ENCODE measurements at places on chromosomes 16 and 17.
A peak's percentile ranks its signal among the peaks of the same experiment; 100 is the strongest.

- peak; percentile 88 for DNase-seq
Observed at GRCh38 chr17:2416010-2416734, 15.3 kb upstream of the MNT start.

DNA sequence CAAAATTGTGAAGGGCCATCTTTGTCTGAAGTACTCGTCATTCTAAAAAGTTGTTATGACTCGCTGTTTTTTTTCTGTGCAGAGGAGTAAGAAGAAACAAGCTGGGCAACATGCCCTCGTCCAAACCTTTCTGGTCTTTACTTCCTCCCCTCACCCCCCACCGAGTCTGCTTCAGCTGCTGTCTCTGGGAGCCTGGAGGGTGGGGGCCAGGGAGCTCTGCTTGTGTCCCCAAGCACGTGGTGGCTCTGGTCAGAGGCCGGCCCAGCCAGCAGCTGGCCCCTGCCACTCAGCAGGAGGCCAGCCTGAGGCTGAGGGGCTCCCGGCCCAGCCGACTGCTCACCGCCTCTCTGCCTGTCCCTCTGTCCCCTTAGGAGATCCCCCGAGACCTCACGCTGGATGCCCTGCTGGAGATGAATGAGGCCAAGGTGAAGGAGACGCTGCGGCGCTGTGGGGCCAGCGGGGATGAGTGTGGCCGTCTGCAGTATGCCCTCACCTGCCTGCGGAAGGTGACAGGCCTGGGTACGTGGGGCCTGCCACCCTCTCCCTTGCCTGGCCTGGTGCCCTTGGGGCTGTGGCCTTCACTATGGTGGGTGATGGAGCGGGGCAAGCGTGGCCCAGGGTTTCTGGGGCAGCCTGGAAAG, 53.7 kb upstream of the LGALS9 start:
- DNase-seq = no peak

- DNase-seq = no peak
Observed at GRCh38 chr17:57699751-57700219, 45.3 kb downstream of the CCDC182 start.

- DNase-seq = peak; percentile 14
Observed at GRCh38 chr17:50261051-50261915, 13.0 kb upstream of the TMEM92 start.

DNA sequence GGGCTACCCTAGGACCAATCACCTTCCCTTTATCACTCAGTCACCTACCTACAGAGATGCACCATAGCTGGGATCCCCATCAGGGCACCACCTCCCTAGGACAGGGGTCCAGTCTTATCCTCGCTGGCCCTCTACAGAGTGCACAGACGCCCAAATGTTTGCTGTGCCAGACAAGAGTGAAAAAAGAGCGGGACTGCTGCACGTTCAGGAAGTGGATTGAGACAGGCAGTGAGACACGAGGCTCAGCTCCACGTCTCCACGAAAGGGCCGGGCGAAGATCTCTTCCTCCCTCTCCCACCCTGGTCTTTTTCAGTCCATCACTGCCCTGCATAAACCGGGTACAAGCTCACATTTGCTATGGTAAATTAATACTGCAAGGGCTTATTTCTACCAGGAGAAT, 95.5 kb downstream of the ZFHX3 start:
- no peak for DNase-seq

DNA sequence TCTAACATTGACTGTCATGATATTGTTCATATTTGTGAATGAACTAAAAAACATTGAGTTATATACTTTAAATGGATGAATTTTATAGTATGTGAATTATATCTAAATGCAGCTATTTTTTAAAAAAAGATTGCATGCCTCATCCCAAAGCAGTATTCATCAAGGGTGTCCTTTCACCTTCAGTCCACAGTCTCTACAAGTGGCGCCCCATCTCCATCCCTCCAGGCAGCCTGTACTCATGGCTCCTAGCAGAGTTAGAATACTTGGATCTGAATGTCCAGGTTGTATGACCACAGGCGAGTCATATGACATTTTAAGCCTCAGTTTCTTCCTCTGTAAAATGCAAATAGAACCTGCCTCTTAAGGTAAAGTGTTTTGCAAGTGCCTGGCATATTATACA, 69.8 kb downstream of the TMEM100 start:
- no peak for DNase-seq

DNA sequence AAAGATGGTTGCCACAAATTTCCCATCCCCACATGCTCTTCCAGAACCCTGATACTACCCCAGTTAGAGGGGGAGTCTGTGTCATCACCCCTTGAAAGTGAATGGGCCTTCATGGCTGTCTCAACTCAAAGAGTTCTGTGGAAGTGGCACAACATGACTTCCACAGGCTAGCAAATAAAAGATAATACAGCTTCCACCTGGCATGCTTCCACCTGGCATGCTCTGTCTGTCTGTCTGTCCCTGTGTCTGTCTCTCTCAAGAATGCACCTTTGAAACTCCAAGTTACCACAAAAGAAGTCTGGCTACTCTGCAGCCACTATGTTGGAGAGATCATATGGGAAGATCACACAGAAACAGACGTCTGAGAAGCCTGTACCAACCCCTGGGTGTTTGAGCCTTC, 35.0 kb downstream of the CFDP1 start:
- no peak for DNase-seq

- no peak for DNase-seq
Observed at GRCh38 chr16:11167581-11167980, 88.4 kb downstream of the SOCS1 start.

GRCh38 chr17:45791041-45791582, 7.0 kb downstream of the CRHR1 start:
- DNase-seq = no peak

DNA sequence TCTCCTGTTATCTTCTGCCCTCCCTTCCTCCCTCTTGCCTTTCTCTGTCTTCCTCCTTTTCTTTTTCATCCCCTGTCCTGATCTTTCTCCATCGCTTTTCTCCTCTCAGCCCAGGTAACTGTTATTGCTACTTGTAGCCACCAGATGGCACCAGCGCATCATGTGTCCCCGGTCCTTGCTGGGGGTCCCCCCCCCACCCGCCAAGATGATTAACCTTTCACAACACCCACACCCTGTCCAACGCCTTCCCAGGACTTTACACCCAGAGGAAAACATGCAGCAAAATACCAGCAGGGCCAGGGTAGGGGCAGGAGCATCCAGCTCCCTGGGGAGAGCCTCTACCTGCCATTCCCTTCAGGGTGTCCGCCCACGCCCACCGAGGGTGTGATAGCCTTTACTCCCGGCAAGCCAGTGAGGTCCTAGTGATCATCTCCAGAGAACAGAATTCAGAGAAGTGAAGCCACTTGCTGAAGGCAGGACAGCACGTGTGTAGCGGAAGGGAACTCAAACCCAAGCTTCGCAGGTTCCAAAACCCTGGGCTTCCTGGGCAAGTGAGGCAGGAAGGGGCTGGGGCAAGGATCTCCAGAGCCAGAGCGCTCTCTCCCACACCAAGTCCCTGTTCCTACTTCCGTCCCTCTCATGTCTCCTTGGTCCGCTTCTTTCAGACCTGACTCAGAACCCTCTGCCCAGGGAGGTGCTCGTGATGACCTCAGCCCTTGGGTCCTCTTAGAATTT, 13.4 kb upstream of the TAC4 start:
- DNase-seq = peak; percentile 43

DNA sequence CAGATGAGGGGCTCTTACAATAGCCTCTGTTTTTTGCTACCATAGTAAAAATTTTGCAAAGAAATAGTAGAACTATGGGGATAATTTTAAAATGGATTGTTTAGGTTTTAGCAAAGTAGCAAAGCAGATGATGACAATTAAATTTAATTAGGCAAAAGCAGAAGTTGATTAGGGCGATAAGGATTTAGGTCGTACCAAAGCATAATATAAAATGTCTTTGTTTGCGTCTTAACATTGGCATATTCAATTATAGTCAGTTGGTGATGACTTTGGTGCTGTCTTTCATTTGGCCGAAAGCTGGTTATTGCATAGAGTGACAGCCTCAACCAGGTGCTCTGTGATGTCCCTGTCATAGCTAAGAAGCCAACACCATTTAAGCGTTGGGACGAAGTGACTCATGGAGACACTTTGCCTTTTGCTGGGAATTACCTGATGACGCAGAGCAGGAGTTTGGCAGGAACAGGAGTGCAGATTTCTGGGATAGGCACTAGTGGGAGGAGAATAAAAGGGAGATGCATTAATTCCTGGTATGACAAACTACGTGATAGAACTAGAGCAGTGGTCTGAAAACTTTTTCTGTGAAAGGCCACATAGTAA, 38.3 kb downstream of the MAP2K6 start:
- no peak for DNase-seq

GRCh38 chr17:60230358-60230757, 80.6 kb downstream of the CA4 start:
- DNase-seq = no peak

- no peak for DNase-seq
Observed at GRCh38 chr16:12010388-12011251, 34.1 kb downstream of the SNX29 start.

DNA sequence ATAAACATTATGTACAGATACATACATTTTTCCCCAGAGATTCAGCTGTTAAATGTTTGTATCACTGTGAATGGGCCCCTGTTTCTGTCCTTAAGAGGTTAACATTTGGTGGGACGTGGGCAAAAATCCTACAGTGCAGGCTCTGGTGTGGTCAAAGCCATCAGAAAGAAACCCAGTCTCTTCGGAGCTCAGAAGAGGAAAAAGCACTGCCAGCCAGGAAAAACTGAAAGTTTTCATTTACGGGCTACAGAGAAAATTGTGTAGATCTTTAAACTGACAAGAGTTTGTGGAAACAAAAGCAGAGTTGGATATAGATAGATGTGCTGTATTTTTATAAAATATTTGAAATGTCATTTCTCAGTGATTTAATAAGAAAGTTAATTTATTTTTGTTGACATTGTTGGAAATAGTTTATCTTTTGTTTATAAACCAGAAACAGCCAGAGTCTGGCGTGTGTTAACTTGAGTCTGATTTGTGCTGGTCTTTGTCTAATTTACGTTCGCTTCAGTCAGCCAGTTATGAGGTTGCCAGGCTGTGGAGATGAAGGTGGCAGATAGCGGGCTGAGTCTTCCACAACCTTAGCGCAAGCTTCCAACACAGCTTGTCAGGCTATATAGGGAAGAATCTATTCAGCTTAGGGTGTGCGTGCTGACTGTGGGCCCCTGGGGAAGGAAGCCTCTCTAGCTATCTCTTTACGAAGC, 9.5 kb upstream of the TEKT3 start:
- no peak for DNase-seq

DNA sequence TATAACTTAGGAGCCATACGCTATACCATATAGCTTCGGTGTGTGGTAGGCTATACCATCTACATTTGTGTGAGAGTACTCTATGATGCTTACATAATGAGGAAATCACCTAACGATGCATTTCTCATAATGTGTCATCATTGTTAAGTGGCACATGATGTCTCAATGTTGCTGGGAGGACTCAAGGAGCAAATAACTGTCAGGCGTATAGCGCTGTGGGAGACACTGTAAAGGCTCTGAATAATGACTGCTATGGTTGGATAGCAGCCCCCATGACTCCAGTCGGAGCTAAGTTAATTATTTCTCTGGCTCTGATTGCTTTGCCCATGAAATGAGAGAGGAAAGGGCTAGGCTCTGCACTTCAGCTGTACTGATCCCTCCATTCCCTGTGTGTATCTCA, 197.2 kb downstream of the RGS9 start:
- no peak for DNase-seq

DNA sequence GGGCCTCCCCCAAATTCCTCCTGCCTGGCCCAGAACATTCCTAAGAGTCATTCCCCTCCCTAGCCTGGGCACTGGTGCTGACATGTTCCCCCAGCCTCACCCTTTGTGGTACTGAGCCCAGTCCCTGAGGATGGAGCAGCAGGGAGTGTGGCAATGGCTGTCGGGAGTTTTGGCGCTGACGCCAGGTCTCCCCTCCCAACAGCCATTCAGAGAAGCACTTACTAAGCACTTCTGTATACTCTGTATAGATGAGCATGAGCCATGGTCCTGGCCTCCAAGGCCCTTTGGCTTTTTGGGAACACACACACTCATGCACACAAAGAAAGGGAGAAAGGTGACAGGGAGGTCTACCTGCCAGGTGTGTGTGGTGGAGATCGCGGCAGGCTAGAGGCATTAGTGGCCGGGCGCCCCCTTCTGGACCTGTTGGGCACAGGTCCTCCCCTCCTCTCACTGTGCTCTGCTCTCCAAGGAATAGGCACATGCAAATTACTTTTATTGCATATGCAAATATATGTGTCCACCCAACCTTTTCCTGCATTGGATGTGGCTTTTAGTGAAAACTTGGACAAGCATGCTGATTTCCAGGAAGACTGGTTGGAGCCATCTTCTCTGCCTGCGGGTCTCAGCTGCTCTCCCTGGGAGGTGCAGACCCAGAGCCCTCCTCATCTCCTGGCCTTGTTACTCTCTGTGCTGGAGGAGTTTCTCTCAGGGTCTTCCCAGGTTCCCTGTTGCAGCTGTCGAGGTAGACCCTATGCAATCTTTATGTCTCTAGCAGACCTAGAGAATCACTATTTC, 17.4 kb upstream of the C17orf107 start:
- DNase-seq = peak; percentile 66

GRCh38 chr17:83152227-83152744, 72.9 kb downstream of the METRNL start:
- no peak for DNase-seq

DNA sequence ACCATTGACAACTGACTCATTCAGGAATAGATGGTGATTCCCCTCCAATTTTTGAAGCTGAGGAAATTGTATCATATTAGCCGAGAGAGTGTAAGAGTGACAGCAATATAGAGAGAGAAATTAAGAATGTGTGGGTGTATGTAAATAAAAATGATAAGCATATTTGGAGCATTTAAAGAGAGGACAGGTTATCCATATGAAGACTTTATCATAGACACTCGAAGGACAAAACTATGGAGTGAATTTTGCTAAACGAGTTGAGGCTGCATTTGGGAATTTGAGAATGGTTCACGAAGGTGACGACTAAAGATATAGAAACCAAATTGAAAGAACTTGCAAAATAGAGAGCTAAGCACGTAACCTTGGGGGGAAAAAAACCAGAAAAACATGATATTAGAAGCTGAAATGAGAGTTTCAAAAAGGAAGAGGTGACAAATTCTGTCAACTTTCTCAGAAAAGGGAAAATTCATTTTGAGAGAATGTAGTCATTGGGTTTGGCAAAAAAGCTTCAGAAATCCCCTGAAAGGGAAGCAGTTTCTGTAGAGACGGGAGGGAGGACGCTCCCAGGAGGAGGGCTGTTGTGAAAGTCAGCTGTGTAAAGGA, 129.7 kb downstream of the KCNJ2 start:
- no peak for DNase-seq

DNA sequence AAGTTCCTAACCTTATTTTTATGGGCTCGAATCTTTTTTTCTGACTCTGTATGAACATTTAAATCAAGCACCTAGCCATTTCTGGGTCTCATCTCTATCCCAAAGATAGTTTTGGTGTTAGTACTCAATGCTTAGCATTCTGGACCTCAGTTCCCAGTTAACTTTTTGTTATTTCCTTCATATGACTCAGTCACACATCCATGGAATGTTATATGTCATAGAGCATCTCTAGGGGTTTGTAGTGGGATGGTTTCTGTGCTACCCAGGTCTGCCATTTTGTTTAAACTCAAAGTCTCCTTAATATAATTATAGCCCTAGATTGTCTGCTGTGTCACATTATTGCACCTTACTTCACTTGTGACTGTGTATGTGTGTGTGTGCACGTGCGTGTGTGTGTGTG, 90.1 kb downstream of the EFCAB13 start:
- no peak for DNase-seq
